ENCODE measurements at places on chromosomes 3 and 15.
A peak's percentile ranks its signal among the peaks of the same experiment; 100 is the strongest.

DNA sequence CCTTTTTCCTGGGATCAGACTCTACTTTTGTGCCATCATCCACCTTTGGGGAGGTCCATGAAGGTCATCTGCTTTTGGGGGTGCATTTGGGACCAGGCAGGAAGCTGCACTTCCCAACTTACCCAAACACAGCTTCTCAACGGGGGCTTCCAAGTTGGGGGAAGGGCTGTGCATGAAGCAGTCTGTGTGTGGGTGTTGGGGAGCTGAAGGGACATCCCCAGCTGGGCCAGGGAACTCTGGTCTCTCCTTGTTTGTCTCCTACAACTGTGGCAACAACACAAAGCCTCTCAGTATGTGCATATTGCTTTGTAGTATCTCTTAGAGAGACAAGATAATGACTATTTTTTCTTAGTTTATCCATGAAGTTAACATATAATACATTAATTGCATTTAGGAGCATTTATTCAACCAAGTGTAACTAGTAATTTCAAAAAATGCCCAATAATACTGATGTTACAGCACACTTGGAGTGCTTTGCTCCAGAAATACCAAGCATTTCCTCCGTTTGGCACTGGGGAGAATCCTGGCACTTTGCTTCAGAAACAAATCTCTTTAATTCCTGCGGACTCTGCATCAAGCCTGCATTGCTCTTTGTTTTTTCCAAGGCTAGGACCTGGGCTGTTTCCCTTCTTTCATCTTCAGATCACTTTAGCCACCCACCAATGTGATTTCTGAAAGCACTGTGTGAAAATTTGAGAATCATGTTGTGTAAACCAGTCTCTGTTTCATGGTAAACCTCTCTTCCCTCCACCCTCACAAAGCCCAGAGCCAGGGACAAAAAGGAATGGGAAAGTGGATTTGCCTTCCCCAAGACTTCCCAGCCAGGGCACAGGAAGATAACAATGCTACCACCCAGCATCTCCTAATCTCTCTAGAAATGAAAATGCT, 126.2 kb upstream of the PFN2 start:
- no peak for DNase-seq

DNA sequence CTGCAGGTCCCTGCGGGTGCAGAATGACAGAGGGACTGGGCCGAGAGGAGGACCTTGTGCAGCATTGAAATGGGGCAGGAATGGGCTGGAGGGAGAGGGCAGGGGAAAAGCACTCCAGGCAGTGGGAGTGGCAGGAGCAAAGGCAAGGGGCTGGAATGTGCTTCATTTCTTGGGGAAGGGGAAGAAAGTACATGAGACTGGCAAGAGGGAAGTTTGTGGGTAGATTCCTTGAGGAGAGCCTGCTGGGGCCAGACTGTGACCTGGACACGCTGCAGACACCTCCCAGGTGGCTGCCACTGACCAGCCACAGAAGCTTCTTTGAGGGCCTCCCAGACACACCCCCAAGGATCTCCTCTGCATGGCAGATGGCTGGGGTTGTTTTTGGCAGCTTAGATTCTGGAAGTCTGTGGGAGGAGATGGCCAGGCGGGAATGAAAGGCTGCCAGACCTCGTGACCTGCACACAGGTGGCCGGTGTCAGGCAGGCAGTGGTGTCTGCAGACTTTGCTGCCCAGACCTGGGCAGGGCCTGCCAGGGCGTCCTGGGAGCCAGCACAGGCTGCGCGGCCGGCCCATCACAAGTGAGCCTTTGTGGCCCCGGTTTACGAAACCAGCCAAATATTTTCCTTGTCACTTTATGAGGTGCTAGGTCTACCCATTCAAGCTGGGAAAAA, 53.1 kb downstream of the SPSB4 start:
- peak; percentile 86 for DNase-seq

DNA sequence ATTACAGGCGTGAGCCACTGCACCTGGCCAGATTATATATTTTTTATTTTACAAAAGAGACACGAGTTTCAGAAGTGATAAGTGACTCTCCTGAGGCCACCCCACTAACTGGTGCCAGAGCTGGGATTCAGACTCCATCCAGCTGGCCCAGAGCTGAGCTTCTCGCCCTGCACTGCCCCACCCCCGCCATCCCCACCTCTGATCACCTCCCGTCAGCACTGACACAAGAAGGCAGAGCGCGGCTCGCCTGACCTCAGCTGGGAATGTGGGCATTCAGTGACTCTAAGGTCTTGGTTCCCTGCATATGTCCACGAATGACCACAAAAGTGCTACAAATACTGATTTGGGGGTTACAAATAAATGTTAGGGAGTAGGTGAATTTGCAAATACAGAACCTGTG, 56.1 kb upstream of the GALNT15 start:
- DNase-seq = no peak

GRCh38 chr3:127004641-127005397, 21.9 kb downstream of the PLXNA1 start:
- DNase-seq = no peak

- no peak for DNase-seq
Observed at GRCh38 chr3:65314269-65314668, 626.5 kb upstream of the ADAMTS9 start.

GRCh38 chr3:141862279-141862816, 14.1 kb upstream of the ATP1B3 start:
- no peak for DNase-seq

DNA sequence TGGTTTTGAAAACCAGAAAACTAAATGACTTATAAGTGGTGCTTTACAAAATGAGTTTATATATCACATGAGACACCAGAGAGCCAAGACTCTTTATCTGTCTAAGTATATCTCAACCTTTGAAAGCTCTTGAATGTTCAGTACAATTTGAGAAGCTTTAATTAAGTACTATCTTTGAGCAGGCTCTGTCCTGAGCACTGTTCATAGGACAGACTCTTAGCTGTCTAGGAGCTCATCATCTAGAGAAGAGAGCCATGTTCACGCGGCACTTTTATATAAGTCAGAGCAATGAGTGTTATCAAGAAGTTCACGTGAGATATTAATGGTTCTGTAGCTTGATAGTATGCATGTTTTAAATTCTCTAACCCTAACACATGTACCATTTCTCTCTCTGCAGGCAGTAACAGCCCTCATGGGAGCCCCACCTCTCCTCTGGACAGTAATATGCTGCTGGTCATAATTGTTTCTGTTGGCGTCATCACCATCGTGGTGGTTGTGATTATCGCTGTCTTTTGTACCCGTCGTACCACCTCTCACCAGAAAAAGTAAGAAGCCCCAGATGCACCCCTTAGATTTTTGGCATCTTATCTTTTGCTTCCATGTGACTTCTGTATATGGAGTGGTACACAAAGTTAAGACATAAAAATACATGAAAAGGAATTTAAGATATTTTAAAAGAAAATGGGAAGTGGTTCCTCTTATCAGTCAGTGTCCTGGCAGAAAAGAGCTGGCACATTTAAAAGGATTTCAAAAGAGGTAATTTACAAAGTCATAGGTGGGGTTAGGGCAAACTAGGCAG, 86.0 kb downstream of the HCN4 start:
- DNase-seq = no peak

GRCh38 chr3:24640330-24640877, 145.8 kb upstream of the THRB start:
- peak; percentile 35 for DNase-seq

- no peak for DNase-seq
Observed at GRCh38 chr15:38625886-38626285, 61.3 kb upstream of the RASGRP1 start.

DNA sequence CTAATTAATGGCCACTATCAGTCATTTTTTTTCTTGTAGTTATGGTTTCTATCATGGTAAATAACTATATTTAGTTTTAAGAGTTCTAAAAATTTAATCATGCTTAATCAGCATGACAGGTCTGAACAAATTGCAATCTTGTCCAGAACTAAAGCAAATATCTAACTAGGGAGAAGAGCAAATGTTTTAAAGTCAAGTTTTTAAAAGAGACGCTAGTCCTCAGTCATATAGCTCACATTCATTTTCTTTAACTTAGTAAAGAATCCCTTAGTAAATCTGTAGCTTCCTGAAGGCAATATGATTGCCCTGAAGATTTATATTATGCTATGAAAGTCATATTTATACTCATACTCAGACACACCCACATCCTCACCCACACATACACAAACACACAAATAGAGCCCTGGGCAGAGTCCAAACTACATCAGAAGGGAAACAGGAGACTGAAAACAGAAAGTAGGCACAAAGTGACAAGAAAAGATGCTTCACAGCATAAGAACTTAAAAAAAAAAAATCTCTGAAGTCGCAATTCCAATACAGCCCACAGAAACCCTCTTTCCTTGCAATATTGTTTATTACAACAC, 1149.1 kb downstream of the SI start:
- DNase-seq = no peak

DNA sequence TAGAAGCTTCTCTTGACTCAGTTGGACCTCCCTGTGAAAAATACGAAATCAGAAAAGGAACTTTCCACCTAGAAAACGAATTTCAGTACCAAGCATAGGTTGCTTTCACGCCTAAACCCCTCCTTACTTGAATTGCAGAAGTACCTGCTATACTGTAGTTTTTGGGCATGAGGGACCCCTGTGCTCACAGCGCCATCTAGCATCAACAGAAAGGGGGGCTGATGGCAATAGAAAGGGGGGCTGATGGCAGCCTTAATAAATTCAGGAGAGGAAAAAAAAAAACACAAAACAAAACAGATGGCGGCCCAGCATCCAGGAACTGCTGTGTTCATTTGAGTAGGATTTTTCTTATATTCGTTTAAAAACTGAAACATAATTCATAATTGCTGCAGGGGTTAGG, 96.7 kb downstream of the NPAP1 start:
- no peak for DNase-seq

- no peak for DNase-seq
Observed at GRCh38 chr3:62414786-62415185, 41.4 kb upstream of the FEZF2 start.

DNA sequence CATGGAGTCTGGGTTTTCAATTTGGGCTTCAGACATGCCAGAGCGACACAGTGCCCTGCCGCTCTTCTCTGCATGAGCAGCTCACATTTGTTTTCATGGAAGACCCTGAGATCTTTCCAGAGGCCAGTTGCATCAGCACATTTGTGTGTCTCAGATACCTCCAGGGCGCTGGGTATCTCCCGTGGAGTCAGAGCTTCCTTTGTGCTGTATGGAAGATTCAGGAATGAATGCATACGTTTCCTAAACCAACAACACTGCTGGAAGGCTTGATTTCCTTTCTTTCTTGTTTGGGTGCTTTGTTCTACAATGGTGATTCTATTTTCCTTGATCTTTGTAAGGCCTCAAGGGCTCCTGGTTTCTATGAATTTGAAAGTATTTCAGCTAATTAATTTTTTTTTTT, 106.5 kb downstream of the CACNA2D3 start:
- no peak for DNase-seq

- DNase-seq = no peak
Observed at GRCh38 chr3:10792208-10792607, 23.8 kb upstream of the SLC6A11 start.

GRCh38 chr3:128041344-128041743, 10.9 kb upstream of the SEC61A1 start:
- peak; percentile 29 for DNase-seq
